NCI-H526 (cell line): ENCODE measurements at places on chromosomes 16 and 17.

DNA sequence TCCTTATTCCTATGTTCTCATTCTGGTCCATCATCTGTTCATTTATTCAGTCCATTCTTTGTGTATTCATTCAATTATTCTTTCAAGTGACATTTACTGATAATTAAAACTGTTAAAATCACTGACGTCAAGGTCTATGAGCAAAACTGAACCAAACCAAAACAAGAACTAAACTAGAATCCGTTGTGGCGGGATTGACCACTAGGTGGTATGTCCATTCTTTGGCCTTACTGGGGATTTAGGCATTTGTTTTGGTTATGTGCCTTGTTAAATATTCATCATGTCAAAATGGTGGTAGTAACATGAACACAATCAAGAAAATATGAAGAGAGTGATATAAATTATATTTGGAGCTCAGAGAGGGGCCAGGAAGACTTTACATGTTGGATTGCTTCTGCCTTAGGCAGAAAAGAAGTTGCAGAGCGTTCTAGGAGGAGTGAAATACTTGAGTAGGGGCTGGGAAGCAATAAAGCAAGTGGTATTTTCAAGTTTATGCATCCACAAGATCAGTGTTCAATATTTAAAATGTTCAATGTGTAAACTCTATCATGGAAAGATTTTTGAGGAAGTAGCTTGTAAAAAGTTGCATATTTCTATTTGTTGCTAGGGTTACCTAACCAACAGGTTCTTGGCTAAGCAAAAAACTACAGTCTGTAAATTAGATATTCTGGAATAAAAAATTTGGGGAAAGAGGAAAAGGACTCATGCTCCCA, 129.0 kb downstream of the CDH13 start:
- no peak for DNase-seq

- no peak for DNase-seq
Observed at GRCh38 chr17:56908001-56908542, 5.8 kb downstream of the TRIM25 start.

GRCh38 chr16:29900888-29901606, 759 bp downstream of the ASPHD1 start:
- DNase-seq: no peak

- no peak for DNase-seq
Observed at GRCh38 chr16:25493136-25493811, 198.5 kb upstream of the HS3ST4 start.

DNA sequence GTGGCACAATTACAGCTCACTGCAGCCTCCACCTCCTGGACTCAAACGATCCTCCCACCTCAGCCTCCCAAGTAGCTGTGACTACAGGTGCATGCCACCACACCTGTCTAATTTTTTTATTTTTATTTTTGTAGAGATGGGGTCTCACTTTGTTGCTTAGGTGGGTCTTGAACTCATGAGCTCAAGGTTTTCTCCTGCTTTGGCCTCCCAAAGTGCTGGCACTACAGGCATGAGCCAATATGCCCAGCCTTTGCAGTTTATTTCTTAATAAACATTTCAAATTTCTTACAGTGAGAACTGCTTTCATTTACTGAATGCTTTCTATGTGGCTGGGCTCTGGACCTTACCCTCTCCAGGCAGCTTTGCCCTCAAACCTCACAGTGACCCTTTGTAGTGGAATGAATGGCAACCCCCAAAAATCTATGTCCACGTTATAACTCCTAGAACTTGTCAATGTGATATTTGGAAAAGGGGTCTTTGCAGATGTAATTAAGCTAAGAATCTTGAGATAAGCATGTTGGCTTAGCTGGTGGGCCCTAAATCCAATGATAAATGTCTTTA, 1.6 kb upstream of the TNP2 start:
- no peak for DNase-seq
